Globus pallidus (tissue), 1 donor: ENCODE measurements at places on chromosomes 2 and 18.

- no peak for DNase-seq
These were observed 7.8 kb upstream of the FSHR start for GRCh38 chr2:49162151-49162550.

- DNase-seq: peak; percentile 92
These were observed 39.9 kb upstream of the DARS1 start for GRCh38 chr2:136025057-136025973.

GRCh38 chr2:72144632-72145288 is 2.9 kb downstream of the CYP26B1 start:
- no peak for DNase-seq

GRCh38 chr2:35688309-35688708 is 667.3 kb upstream of the CRIM1 start:
- no peak for DNase-seq

DNA sequence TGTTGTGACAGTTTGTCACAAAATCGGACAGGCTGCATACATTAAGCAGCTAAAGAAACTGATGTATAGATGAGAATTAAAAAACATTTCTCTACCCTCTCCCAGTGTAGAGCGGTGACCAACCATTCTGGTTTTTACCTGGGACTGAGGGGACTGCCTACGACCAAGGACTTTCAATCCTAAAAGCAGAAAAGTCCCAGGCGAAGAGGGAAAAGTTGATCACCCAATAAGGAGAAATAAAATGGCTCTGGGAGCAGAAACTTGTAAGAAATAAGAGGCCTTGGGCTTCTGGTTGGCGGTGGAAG is 30.9 kb upstream of the YPEL5 start:
- no peak for DNase-seq

DNA sequence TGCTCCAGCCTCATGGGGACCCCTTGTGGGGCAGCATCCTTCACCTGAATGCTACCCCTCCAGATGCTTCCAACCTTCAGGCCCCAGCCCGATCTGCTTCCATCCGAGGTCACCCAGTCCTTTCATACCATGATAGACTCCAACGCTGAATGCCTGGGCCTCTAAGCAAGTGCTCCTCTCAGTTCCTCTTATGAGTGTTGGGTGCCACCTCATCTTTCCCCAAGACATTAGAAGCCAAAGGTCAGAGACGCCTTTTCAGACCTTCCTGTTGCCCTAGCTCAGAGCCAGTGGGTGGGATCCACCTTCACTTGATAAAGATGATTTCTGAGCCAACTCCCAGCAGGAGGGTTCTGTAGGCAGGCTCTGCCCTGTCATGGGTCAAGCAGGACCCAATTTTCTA is 174.5 kb upstream of the MGAT5 start:
- no peak for DNase-seq

- DNase-seq: no peak
These were observed 105.7 kb upstream of the TTC39C start for GRCh38 chr18:23908827-23909226.

GRCh38 chr2:74817304-74817675 is 16.6 kb upstream of the HK2 start:
- no peak for DNase-seq

DNA sequence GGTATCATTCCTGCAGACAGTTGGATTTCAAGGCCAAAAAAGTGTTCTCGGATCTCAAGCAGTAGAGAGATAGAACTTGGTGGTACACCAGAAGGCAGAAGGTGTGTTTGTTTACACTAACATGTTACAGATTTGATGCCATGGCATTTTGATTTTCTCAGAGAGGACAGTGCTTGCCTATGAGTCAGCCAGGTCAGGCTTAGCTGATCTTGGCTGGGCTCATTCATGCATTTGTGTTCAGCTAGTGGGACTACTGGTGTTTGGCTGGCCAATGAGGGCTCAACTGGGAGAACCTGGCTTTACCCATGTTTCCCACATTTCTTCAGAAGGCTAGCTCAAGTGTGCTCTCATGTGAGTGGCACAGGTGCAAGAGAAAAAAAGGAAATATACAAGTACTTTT is 162.0 kb downstream of the C1D start:
- no peak for DNase-seq

- DNase-seq: no peak
These were observed 190.4 kb downstream of the BABAM2 start for GRCh38 chr2:28080911-28081310.

DNA sequence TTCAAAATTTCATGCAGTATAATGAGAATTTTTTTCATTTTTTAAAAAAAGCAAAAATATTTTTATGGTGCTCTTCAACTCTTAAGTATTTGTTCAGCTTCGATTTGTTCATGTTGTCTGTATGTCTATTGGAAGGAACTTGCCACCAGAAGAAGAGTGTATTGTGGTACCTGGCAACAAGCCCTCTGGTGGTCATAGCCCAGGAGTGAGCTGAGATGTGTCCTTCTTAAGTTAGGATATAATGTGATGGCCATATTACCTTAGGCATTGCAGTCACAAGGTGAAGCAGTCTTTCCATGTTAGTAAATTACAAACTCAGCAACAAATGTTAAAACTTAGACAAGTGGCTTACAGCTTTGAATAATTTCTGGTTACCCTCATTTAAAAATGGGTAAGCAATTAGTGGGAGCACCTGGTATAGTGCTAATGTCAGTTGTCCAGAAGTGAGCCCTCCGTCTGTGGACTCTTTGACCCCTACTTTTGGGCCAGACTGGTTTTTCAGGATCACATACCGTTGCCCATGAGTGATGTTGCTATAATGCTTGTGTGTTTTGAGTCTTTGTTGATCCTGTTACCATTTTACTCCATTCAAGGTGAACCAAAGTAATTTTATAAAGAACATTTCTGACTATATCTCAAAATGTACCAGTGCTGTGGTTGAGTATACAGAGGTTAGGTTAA is 57.4 kb downstream of the MYO1B start:
- no peak for DNase-seq

GRCh38 chr2:151682459-151683003 is 51.7 kb downstream of the NEB start:
- DNase-seq: no peak

GRCh38 chr18:902229-902628 is 2.4 kb upstream of the ADCYAP1 start:
- no peak for DNase-seq

GRCh38 chr2:203225423-203226039 is 13.3 kb upstream of the CYP20A1 start:
- no peak for DNase-seq
